ENCODE measurements at places on chromosomes 3 and 15. TPM values are rescaled to one million over a fixed set of nuclear protein-coding genes. Genes with fewer than 3 reads are reported as not detected.
A peak's percentile ranks its signal among the peaks of the same experiment; 100 is the strongest.

DNA sequence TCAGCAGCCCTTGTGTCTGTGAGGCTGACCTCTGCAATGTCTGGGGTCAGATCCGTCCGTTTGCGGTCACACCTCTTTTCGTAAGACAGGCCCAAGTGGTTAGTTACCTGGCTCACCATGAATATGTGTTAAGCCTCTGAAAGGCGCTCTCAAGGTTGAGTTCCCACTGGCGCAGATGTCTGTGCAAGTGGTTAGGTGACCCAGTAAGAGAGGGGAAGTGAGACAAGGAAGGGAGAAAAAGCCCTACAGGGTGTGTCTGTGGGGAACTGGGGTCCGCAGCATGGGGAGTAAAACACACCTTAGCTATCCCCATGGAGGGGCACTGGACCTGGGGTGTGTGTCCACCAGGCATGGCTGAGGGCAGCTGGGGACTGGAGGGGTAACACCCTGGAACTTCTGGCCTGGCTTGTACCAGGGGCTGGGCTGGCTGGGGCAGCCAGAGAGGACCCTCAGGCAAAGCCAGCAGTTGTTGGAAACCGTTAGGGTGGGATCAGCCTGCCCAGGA lies 391.6 kb upstream of the PROK2 start:
- DNase-seq = no peak

DNA sequence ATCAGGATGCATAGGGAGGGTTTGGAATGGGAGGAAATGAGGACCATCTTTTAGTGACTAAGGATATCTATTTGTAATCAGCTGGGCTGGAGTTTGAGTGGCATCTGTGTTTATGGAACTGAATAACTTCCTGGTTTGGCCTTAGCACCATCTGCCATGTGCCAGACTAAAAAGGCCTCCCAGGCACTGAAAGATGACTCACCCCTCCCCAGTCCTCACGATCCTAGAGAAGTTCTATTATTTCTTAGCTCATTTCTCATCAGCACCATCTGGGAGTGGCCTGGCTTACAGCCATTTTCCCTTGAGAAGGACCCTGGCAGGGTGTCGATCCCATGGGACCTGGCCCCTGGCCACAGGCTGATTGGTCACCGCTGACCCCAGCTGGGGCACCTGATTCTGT lies 23.9 kb upstream of the CTXND1 start:
- DNase-seq = peak; percentile 49

- DNase-seq = no peak
These were observed 71.9 kb downstream of the DCUN1D1 start for GRCh38 chr3:182908471-182908870.

- no peak for DNase-seq
These were observed 19.3 kb upstream of the EOGT start for GRCh38 chr3:69032737-69033136.

Gene GNAT1
- not detected for total RNA-seq

- no peak for DNase-seq
These were observed 3.1 kb downstream of the ANXA2 start for GRCh38 chr15:60394689-60395097.

DNA sequence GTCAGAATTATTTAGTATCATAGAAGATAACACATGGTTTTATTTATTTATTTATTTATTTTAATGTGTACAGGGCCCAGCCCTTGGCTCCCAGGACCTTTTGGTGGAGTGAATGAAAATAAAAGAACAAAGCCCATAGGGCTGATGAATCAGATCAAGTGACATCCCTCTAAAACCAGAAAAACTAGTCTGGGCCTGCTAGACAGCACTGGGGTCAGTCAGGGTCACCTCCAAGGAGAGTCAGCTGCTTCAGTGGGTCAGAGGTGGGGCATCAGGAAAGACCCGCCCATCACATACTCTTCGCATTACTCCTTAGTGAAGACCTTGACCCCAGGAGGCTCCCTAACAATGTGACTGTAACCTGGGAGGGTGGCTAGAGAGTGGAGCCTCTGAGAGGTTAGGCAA lies 12.8 kb downstream of the PPCDC start:
- peak; percentile 77 for DNase-seq

GRCh38 chr3:122972141-122972540 lies 55.4 kb downstream of the SEMA5B start:
- no peak for DNase-seq

DNA sequence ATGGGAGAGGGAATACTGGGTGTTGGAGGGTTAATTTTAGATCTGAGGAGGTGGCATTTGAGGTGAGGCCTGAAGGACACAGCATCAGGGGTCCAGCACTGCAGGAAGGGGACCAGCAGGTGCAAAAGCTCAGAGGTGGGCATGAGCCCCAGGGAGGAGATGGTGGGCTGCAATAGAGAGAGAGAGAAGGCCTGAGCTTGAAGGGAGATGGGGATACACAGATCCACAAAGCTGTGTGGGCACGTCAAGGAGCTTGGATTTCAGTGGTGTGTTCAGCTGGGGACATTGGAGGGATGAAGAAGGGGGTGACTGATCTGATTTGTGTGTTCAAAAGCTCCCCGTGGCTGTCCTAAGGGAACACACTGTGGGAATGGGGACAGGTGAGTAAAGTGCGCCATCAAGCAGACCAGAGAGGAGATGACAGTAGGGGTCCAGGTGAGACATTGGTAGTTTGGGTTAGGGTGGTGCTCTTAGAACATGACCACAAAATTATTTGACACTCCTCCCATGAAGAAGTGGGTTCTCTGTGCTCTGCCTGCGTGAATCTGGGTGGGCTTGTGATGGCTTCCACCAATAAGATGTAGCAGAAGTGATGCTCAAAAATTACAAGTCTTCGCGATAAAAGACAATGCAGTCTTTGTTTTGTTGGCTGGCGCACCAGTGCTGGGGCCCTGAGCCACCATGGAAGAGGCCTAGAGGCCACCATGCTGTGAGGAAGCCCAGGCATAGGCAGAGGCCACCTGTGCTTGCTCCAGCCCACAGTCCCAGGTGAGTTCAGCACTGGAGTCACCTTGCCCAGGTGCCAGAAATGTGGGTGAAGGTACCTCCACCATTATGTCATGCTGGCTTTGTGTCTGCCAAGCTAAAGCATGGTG lies 1.9 kb upstream of the WNT7A start:
- DNase-seq = no peak

GRCh38 chr3:78804251-78805037 lies 963.4 kb downstream of the ROBO1 start:
- no peak for DNase-seq

- DNase-seq = no peak
These were observed 11.8 kb upstream of the LIPC start for GRCh38 chr15:58419803-58420524.

Gene SEMA6D
- 1.2 TPM for total RNA-seq

DNA sequence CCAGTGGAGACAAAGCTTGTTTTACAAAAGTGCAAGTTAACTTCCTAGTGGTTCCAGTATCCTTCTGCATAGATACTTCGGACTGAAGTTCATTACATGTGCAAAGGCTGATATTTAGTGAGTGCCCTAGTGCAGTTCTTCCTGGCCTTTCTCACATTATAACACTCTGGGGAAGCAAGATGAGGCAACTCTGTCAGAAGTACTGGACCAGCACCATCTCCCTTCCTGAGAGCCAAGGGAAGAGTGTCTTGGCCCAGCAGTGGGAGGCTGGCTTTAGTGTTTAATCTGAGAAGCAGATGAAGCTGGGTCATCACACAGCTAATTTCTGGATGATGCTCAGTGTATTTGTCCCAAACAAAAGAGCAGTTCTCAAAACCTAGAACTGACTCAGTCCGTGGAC lies 397.7 kb downstream of the CACNA2D3 start:
- DNase-seq = no peak

DNA sequence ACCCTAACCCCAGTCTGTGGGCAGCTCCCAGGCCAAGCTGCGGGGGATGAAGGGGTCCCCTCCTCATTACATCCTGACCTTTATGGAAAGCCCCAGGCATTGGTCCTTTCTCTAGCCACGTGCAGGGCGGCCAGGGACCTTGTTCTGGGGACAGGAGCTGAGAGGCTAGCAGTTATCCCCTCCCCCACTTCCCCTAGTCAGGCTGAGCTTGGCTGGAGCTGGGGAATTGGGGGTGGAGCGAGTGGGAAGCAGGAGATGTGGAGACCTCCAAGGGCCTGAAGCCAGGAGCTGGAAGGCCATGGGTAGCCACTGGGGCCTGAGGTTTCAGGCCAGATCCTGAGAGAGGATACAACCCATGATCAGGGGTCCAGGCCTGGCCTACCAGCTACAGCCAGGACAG lies 45.8 kb downstream of the DNAH1 start:
- no peak for DNase-seq

GRCh38 chr3:157543501-157544035 lies 40.4 kb upstream of the VEPH1 start:
- DNase-seq = no peak

Gene EPHA3
- 0.04 TPM for total RNA-seq

GRCh38 chr3:64616953-64617352 lies 70.8 kb downstream of the ADAMTS9 start:
- no peak for DNase-seq

- no peak for DNase-seq
These were observed 191.1 kb downstream of the IL20RB start for GRCh38 chr3:137148917-137149316.

GRCh38 chr3:5009506-5010109 lies 30.4 kb downstream of the BHLHE40 start:
- DNase-seq = no peak

DNA sequence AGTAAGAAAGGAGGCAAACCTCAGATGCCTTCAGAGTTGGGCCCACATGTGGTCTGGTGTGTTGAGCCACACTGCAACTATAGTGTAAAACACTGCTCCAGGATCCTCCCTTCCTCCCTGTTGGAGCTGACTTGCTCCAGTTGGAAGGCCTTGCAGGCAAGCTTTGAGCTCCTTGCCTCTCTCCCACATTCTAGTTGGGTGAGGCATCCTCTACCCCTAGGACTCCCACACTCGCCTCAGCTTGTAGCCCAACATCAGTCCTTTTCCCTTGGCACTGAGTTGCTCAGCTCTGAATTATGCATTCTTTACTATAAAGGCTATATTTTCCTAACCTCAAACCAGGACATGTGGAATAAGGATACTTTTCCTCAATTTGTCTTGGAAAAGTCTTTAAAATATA lies 143.9 kb downstream of the NECTIN3 start:
- peak; percentile 30 for DNase-seq

DNA sequence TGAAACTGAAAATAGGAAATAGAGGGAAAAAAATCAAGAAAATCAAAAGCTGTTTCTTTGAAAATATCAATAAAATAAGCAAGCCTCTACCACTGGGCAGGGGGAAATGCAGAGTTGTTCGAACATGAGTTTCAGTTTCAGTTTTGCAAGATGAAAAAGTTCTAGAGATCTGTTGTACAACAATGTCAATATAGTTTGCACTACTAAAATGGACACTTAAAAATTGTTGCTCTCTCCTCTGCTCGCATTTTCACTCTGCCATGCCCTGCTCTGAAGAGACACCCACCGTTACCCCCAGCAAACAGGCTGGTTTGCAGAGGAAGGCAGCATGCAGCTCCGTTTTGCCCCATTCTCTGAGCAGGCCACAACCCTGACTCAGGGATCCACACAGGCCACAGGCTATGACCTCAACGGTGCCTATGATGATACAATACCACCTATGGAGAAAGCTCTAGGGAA lies 64.5 kb downstream of the ZNF148 start:
- no peak for DNase-seq

- no peak for DNase-seq
These were observed 16.6 kb downstream of the HAPLN3 start for GRCh38 chr15:88878720-88879184.

DNA sequence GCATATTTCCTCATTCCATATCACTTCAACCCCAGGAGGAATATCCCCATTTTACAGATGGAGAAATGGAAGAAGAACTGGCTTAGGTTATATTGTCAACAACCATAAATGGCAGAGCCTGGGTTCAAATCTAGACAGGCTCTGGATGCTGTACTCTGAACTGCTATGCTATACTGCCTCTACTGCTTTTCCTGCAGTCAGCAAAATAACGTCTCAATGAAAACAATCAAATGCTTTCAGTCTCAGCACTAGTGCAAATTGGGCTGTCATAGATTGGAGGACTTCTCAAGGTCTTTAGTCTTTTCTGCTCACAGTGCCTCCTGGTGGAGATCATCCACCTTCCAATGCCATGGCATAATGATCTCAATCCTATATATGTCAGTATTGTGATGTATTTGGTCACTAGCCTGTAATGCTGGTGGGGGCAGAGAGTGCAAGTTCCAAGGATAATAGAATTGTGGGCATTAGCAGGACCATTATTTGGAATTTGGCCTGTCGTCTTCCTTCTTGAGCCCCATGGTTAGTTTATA lies 285.0 kb downstream of the CLSTN2 start:
- no peak for DNase-seq

Gene TRAIP
- 13.9 TPM for total RNA-seq

- peak; percentile 95 for DNase-seq
These were observed 45.8 kb upstream of the SEC13 start for GRCh38 chr3:10366651-10367101.

Gene FBN1
- 4.5 TPM for total RNA-seq

Gene GNB4
- 32.9 TPM for total RNA-seq

Gene ADCY5
- 0.14 TPM for total RNA-seq

DNA sequence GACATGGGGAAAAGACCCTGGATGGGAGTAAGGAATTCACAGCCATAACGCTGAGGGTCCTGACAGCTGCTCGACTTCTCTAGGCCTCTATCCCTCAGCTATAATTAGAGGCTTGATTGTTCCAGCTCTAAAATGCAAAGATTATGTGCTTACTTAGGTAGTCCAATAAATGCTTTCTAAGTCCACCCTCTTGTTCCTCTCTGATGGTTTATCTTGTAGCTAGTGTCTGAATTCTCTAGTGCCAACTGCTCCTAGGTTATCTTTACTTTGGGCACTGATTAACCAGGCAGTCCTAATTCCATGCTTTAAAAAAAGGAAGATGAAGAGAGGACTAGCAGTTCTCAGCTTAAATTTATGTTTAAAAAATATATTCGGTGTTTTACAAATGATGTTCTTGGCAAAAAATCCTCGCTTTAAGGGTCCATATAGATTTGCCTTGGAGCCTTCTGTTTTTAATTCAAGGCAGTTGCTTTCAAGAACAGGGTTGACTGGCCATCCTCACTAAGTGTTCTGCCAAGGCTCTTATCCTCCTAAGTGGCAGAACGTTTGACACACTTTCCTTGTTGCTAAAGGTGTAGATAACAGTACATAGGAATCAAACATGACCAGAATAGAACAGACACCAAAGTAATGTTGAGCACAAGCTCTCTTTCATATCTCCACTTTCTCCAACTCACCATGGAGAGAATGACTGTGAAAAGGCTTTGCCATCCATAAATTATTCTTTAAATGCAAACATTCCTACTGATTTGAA lies 60.6 kb downstream of the THRB start:
- no peak for DNase-seq

- no peak for DNase-seq
These were observed 66.6 kb upstream of the RAP2B start for GRCh38 chr3:153095441-153095840.

- no peak for DNase-seq
These were observed 253.4 kb downstream of the IGSF11 start for GRCh38 chr3:118781232-118781631.

Gene ALPK3
- 0.11 TPM for total RNA-seq

GRCh38 chr3:149385617-149386298 lies 8.3 kb upstream of the TM4SF1 start:
- no peak for DNase-seq
